ENCODE measurements at places on chromosomes 16 and 17.

DNA sequence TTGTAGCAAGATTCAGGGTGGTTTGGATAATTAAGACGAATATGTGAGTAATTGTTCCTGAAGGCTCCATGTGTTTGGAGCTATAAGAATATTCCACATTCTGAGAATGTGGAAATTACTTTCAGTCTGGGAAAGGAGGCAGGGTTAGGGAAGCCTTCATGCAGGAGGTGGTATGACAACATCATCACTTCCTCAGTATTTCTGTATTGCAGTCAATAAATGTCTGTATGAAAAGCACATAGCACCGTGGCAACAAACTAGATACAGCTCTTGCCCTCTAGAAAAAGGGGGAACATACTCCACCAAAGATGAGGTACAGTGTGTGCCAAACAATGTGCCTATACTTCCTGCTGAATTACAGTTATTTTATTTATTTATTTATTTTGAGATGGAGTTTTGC, 26.1 kb upstream of the DHRS7B start:
- no peak for DNase-seq

DNA sequence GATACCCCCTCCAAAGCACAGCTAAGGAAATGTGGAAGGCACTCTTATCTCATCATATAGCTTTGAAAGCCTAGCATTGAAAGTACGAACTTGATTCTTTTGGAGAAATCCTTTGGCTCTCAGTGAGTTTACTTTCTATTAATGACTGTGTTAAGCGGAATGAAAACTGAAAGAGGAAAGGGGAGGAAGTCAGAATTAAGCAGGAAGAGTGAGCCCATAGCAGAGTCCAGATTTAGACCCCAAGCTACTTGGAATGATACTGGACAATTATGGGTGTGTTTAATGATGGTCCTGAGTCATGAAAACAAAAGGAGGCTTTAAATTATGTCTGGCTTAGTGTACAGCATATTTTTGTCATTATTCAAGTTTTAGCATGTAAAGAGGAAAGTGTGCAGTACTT, 42.2 kb downstream of the TENT4B start:
- DNase-seq, result no peak

DNA sequence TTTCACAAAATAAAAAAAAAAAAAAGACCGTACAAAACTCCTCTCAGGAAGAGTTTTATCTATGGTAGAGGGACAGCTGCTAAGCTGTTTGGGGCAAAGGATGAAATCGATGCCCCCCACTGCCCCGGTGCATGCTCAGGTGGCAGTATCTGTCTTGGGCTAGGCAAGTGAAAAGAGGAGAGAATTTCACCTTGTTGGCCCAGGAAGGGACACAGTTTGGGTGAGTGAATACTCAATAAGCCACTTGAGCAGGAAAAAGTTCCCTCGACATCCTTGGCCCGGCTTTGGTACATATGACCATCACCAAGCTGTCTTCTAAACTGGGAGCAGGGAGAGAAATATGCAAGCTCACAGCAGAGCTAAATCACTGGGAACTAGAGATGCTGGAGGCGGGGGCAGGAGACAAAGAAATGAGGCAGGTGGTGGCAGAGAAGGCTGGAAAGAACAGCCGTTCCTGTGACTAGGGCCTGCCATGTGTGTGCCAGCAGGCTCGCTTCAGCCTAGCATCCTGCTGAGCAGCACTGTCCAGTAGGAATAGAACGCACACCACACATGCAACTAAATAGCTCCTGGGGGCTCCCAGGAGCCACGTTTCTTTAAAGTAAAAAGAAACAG, 8.2 kb upstream of the EIF1 start:
- no peak for DNase-seq

GRCh38 chr17:796609-797008, 14.5 kb downstream of the MRM3 start:
- no peak for DNase-seq

- DNase-seq, result no peak
These were observed 8.9 kb upstream of the ZNF200 start for GRCh38 chr16:3243882-3244281.

GRCh38 chr16:2749936-2750335, 2.5 kb upstream of the SRRM2 start:
- no peak for DNase-seq

Measured in stimulated activated CD4-positive, alpha-beta T cell treated with anti-CD3 and anti-CD28 coated beads, TNF-alpha, amount 100 ng/mL, for 4 hours (primary cell).